ENCODE measurements at places on chromosomes 12 and 14. TPM values are rescaled to one million over a fixed set of nuclear protein-coding genes. Genes with fewer than 3 reads are reported as not detected.

NCAPD2 gene
- total RNA-seq, result 103 TPM

LUM gene
- total RNA-seq, result 7.5 TPM

CPNE6 gene
- not detected for total RNA-seq

HRK gene
- total RNA-seq, result not detected

HOXC4 gene
- total RNA-seq, result 4.1 TPM

OR6C74 gene
- total RNA-seq, result not detected

CMTM5 gene
- not detected for total RNA-seq
